ENCODE measurements at places on chromosomes 2 and 18. TPM values are rescaled to one million over a fixed set of nuclear protein-coding genes. Genes with fewer than 3 reads are reported as not detected.

NEURL3 gene
- not detected for total RNA-seq

PARD6G gene
- 1.6 TPM for total RNA-seq

AQP4 gene
- total RNA-seq = not detected

HJURP gene
- total RNA-seq = 42.0 TPM

EVX2 gene
- not detected for total RNA-seq

All from thoracic aorta endothelial cell (primary cell).